ENCODE measurements at places on chromosomes 5 and 9.

DNA sequence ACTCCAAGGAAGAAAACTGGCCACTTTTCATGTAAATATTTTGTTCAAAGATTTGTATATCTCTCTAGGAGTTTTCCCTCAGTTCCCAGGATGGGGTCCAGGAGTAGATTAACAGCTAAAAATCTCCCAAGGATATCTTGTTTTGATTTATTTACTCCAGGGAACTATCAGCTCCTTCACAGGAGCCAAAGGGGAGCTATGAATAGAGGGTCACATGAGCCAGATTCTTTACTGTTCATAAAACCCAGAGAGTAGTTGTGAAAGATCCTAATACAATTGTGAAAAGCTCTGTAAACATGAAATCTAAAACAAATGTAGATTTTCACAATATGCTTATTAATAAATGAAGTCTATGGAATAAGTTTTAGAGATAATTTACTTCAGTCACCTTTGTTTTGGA lies 16.9 kb downstream of the DIMT1 start:
- DNase-seq: no peak

DNA sequence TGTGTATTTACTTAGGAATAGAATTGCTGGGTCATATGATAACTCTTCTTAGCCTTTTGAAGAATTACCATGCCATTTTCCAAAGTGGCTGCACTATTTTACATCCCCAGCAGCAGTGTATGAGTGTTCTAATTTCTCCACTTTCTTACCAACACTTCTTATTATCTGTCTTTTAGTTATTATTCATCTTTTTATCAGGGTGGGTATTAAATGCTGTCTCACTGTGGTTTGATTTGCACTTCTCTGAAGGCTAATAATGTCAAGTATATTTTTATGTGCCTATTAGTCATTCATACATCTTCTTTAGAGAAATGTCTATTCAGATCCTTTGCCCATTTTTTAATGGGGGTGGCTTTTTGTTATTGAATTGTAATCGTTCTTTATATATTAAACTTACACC lies 36.8 kb downstream of the SLC1A3 start:
- no peak for DNase-seq

GRCh38 chr9:133677126-133678010 lies 41.2 kb downstream of the DBH start:
- DNase-seq: peak; percentile 44

- DNase-seq: no peak
These were observed 10.5 kb upstream of the TMEM250 start for GRCh38 chr9:136129176-136129575.

- DNase-seq: peak; percentile 37
These were observed 97.4 kb upstream of the CLINT1 start for GRCh38 chr5:157956271-157956885.

DNA sequence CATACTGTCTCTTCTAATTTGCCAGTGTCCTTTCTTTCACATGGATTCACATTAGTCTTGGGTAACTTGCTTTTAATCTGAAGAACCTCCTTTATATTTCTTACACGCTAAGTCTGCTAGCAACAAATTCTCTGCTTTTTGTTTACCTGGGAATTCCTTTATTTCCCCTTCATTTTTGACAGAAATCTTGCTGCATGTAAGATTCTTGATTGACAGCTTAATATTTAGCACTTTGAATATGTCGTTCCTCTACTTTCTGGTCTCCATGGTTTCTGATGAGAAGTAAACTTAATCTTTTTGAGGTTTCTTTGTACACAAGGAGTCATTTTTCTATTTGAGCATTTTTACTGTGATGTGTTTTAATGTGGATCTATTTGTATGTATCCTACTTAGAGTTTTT lies 6.2 kb upstream of the PTPDC1 start:
- DNase-seq: no peak

DNA sequence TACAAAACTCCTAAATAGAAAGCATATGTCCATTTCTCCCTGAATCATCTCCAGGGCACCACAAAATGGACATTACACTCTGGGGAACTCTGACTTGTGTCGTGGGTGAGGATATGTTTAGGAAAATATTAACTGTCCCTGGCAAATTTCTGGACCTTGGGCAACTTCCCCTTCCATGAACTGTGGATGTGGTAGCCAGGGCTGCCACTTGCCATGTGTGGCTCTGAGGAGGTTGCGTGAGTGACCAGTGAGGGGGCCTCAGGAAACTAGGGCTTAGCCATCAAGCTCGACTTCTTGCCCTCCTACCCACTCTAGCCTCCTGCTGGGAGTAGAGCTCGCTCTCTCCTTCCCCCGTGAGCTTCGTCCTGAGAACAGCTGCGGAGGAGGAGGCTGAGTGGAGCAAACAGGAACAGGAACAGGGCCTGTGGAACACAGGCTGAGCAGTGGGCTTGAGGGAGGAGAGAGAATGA lies 13.8 kb upstream of the STC2 start:
- DNase-seq: no peak

GRCh38 chr5:32126691-32127090 lies 47.4 kb downstream of the GOLPH3 start:
- no peak for DNase-seq

GRCh38 chr9:133255371-133256135 lies 19.4 kb downstream of the ABO start:
- no peak for DNase-seq

DNA sequence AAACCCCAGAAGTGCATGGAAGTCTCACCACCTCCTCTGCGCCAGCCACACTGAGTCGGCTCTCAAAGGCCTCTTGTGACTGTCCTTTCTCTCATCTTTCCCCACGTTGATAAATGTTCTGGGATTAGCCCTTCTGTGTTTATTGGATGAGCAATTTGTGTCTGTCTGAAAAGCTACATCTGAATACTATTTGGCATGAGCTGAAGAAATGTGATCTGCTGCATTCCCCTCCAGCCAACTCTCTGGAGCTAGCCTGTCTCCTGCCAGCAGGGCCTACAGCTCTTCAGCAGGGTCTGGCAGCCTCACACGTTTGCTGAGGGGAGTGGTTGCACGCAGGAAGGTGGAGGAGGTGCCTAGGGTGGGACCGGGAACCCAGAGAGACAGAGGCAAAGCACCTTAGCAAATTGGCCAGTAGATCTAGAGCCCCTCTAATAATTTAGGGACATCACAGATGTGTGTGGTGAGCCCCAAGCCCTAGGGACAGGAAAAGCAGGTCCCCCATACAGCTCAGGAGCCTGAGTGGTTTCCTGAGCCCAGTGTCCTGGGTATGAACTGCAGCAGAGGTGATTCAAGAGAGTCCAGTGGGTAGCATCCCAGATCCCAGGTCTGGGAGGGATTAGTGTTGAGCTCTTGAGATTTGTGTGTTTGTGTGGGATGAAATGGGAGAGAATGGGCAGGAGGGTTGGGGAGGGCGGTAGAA lies 20.5 kb upstream of the B4GALT1 start:
- no peak for DNase-seq

- DNase-seq: no peak
These were observed 15.7 kb downstream of the NUDT12 start for GRCh38 chr5:103546858-103547257.

DNA sequence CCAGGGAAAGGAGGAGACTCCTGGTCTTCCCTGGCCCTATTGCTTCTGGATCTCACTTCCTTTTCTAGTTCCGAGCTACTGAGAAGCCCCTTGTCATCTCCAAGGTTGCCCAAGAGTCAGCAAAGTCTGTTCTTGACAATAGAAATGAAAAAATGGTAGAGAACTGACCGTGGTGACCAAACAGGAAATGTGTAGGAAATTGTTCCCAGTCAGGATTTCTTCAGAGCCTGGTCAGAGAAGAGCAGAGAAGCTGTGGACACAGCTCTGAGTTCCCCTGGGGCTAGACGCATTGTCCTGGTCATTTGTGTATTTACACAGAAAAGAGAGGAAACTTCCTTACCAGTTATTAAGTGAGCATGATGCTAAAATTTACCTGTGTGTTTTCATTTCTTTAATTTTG lies 35.6 kb downstream of the S1PR3 start:
- DNase-seq: no peak

DNA sequence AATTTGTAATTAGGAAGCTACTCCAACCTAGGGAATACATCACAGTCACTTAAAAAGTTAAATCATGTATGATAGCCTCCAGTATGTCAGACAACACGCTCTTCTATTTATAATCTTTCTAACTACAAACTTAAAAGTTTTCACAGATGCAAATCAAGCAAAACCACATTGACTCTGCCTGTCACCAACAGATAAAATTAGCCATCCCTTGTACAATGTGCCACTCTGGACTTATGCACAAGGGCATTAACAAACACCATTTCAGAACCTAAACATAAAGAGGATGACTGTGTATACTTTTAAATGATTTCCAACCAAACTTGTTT lies 14.7 kb downstream of the ERP44 start:
- no peak for DNase-seq

- DNase-seq: no peak
These were observed 416.4 kb upstream of the CD180 start for GRCh38 chr5:67612961-67613360.

- DNase-seq: peak; percentile 5
These were observed 62.6 kb upstream of the C6 start for GRCh38 chr5:41275813-41276512.

DNA sequence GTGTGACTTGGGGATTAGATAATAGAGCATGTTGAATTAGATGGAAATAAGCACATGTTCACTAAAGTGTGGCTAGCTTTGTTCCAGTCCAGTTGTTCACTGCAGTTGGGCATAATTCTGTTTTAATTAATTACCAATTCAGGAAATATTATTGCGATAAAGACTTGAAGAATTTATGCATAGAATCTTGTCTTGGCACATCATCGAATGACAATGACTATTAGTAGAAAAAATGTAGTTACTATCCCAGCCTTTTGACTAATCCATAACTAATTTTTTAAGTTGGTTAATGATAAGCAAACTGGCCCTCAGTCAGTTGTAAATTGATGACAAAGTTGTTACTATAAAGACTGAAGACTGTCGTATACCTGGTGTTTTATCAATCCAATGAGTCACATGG lies 10.5 kb downstream of the LNPEP start:
- DNase-seq: no peak

- DNase-seq: peak; percentile 53
These were observed 16.3 kb downstream of the KLF9 start for GRCh38 chr9:70398145-70398556.

DNA sequence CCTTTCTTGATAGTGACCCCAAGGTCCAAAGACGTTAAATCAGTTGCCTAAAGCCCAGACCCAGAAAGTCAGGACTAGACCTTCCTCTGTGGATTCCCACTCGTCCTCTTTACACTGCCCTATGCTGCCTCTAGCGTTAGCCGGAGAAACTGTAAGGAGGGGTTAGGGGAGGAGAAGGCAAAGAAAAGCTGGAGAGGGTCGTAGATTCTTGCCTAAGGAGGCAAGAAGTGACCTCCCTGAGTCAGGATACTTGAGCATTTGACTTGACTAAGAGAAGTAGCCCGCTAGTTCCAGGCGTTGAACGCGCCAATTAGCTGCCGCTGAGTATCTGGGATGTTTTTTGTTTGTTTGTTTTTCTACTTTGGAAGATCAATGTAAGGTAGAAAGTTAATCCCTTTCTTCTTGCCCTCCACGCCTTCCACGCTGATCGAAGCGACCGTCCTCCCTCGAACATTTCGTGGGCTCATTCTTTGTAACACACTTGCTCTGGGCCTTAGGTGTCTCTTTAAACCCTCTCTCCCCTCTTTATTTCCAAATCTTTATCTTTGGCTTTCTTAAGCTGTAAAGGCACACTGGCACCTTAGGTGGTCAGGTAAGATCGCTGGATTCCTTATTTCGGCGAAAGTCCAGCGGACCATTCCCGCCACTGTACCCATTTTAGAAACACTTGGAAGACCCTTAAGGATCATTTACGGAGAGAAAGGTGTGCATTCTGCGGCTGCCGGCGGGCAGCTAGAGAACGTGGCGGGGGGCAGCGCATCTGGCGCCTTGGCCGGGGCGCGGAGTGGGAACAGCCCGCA lies 5.1 kb upstream of the RGMB start:
- peak; percentile 57 for DNase-seq

- no peak for DNase-seq
These were observed 2.1 kb downstream of the HNRNPAB start for GRCh38 chr5:178206166-178207101.

- no peak for DNase-seq
These were observed 43.7 kb upstream of the SELENOP start for GRCh38 chr5:42855386-42855785.

DNA sequence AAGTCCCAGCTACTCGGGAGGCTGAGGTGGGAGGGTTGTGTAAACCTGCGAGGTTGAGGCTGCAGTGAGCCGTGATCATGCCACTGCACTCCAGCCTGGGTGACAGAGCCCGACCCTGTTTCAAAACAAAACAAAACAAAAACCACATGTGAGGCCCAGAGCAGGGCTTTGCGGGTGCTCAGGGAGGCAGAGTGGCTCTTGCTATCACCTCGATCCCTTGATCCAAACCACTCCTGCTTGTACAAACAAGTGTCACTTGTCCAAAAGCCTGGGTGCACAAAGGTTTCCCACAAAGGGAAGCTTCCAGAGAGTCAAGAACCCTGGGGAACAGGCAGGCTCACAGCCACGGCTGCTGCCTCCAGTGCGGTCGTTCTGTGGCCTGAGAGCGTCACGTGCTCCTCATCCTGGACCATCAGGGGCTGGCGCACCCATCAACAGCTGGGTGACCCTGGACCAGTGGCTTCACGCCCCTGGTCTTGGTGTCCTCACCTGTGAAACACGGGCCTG lies 162.7 kb downstream of the C9orf50 start:
- DNase-seq: peak; percentile 80

DNA sequence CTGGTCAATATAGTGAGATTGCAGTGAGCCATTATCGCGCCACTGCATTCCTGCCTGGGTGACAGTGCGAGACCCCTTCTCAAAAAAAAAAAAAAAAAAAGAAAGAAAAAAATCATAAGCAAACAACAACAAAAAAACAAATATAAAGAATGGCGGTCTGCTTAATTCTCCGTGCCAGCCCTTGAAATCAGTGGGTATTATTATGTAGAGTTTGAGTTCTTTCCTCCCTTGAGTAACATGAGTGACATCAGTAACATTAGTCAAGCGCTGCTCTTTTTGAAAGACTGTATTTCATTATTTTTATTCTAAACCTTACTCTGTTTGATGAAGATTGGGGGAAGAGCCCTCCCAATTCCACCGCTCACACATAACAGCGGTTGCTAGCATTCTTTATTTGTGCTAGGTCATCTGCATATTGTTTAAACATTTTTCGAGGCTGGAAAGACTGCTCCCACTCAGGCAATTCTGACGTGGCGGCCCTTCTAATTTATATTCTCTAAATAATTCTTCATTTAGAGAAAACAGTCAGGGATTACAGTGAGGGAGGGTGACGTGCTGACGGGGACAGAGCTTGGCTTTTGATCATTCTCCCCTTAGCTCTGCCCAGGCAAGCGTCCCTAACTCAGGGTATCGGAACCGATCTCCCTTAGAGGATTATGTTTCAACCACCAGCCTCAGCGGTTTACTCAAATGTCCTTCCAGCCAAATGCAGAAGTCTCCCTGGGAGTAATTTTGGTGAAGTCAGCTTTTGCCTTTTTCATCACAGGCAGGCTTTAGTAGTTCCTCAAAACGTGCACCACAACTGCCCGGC lies 860 bp upstream of the MARCHF6 start:
- peak; percentile 25 for DNase-seq

DNA sequence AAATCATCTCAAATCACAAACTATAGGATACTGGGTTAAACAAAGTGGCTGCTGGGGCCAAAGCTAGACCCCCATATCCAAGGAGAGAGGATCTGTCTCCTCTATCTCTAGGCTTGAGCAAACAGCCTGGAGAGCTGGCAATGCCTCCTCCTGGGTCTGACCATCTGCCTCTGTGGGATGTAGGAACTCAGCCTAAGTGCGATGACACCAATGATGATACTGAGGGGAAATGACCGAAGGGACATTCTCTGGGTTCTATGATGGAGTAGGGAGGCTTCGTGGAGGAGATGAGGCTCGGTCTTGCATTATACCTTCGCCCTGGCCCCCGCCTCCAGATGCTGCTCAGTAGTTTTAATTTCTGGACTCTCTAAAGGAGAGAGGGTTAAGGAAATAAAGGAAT lies 9.3 kb upstream of the SPATA24 start:
- no peak for DNase-seq

Measured in activated CD4-positive, alpha-beta T cell treated with anti-CD3 and anti-CD28 coated beads, Interleukin-2, amount 50 U/mL, for 16 hours (primary cell).